ENCODE measurements at places on chromosomes 11 and 22.

DNA sequence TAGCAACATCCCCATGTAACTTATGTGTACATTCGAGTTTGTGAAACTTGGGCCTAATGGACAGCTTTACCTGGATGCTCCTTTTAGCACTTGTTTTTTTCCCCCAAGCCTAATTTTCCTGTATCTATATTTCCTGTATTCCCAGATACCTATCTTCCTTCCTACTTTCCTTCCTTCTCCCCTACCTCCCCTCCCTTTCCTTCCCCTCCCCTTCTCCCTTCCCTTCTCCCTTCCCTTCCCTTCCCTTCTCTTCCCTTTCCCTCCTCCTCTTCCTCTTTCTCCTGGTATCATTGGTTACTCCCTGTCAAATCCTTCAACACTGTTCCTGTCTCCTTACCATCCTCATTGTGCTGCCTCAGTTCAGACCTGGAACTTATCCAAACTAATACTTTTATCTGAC lies 111.8 kb downstream of the HIPK3 start:
- no peak for DNase-seq

DNA sequence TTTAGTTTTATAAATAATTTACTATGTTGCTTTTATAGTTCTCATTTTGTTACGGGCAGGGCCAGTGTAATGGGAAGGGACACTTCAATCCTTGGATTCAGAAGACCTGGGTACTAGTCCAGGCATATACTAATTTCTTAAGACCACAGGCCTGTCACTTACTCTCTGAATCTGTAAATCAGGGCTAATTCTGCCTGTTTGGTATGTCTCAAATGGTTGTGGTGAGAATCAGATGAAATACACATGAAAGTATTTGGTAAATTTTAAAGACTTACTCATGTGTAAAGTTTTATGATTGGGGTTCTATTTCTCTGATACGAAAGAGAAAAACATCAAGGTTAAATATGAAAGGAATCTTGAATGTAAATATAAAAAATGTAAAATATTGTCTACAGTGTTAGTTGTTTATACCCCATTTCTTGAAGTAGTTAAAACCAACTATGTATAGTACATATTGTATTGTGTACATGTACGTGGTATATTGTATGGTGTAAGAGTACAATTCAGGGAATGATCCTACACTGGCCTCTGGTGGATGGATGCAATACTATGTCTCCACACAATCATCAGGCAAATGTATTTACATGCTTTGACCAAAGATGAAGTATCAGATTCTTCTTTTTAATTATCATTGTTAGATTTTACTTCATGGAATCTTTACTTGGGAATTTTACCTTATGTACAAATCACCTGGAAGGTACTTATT lies 24.5 kb upstream of the RAG2 start:
- DNase-seq = no peak

DNA sequence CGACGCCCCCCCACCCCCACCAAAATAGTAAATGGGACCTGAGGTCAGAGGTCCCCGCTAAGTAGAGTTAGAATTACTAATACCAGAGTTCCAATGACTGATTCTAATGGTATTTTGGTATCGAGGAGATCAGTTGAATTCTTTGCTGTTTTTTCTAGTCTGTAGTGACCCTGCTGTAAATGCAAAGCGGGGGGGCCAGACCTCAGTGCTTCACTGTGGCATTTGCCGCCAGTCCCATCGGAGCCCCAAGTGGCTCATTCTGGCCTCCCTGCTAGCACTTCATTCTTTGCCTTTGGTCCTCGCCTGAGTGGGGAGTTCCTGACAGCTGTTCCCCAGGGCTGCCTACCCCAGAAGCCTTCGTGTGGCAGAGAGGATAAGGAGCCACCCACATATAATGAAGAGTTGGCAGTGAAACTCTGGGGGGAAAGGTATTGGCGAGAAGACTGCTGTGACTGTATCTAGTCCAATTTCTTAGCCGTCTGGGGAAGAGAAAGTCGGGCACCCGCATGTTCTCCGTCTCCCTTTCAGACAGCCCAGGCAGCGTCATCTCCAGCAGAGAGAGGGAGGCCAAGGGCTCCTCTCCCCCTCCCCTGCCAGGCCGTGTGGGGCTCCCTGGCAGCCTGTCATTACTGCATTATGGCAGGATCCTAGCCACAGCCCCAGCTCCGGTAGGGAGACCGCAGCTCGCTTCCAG lies 19.4 kb upstream of the CABP7 start:
- DNase-seq = no peak

DNA sequence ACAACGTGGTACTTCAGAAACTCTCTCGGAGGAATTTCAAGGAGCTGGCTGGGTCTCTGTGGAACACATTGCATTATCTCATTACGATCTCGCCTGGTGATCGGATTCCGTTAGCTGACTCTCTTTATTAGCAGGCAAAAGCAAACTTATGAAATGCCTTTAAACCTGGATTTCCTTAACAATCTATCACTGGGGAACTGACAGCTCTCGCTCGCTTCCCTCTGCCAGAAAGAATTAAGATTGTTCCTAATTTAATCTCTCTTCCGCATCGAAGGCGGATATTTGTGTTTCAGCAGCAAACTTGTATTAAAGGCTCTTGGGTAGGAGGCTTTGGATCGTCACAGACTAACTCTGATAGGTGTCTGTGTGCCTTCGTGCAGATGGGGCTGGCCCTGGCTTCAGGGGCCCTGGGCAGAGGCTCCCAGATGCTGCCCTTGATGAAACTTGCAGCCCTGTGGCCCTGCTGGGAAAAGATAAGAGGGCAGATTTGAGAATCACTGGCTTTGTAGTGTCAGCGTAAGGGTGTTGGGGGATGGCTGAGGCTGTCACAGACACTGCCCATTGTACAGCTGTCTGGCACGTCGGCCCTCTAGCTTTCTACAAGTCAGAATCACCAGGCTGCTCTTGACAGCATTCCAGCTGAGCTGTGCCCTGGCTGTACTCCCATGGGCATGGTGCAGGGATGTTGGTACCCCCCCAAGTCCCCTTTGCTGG lies 162.2 kb upstream of the NECTIN1 start:
- no peak for DNase-seq

- DNase-seq = no peak
Observed at GRCh38 chr22:24925586-24926427, 20.7 kb downstream of the LHFPL7 start.

- no peak for DNase-seq
Observed at GRCh38 chr22:24494528-24495364, at the start of gene UPB1. TSS of gene UPB1 (plus strand) at chr22:24495332. CDS start at chr22:24495404, 72 bp downstream.

DNA sequence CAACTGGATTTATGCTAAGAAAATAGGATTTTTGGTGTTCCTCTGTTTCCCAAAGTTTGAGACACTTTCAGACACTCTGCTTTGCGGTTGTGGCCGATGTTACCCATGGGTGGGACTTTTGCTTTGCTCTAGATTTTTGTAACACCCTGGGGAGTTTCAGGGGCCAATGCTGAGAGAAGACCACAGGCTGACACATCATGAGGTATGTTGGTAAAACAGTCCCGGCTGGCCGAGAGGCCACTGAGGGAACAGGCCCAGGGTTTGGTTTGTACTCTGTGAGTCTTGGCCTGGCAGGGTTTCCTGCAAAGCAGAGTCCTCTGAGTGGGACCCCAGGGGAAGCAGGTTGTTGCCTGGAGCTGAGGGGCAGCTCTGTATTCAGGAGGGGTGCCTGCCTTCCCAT lies 78.5 kb upstream of the PITPNB start:
- DNase-seq = no peak

- no peak for DNase-seq
Observed at GRCh38 chr11:86144846-86145245, 76.0 kb upstream of the PICALM start.

- no peak for DNase-seq
Observed at GRCh38 chr11:3877364-3878257, 22.1 kb downstream of the STIM1 start.

DNA sequence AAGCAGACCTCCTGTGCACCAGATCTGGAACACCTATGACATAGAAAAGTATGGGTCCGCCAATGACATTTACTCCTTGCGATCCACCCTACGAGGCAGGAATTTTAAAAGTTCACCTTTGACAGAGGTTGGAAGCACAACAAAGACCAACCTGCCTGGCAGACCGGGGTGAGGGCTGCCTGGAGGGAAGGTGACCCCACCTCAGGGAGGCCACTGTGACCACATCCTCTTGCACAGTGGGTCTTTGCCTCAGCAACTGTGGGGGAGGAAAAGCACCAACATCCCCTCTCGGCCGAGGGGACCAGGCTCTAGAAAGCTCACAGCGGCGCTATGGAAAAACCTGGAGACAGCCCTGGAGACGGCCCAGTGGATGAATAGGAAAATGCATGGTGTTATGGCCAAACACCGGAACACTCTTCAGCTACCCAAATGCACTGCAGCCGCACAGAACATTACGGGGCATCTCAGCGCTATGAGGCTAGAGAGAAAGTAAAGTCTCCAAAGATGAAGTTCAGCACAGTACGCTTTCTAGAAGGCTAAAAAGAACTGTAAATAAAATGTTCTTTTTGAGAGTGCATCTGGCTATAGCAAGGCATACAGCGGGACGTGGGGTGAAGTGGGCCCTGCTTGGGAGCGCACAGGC lies 1.8 kb upstream of the SHISAL1 start:
- no peak for DNase-seq

- no peak for DNase-seq
Observed at GRCh38 chr11:118155776-118156530, 3.3 kb upstream of the SCN4B start.

DNA sequence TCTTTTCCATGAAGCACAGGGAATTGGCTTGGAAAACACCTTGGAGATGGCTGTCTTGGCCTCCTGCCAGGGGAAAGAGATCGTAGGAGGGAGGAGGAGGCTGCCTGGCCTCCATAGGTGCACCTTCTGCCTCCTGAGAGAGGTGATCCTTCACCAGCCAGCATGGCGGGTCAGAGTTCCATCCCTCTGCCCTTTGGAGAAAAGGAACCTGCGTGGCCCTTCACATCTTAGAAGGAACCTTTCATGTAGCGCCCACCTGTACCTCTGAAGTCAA lies 58.2 kb upstream of the DRD2 start:
- DNase-seq = no peak

DNA sequence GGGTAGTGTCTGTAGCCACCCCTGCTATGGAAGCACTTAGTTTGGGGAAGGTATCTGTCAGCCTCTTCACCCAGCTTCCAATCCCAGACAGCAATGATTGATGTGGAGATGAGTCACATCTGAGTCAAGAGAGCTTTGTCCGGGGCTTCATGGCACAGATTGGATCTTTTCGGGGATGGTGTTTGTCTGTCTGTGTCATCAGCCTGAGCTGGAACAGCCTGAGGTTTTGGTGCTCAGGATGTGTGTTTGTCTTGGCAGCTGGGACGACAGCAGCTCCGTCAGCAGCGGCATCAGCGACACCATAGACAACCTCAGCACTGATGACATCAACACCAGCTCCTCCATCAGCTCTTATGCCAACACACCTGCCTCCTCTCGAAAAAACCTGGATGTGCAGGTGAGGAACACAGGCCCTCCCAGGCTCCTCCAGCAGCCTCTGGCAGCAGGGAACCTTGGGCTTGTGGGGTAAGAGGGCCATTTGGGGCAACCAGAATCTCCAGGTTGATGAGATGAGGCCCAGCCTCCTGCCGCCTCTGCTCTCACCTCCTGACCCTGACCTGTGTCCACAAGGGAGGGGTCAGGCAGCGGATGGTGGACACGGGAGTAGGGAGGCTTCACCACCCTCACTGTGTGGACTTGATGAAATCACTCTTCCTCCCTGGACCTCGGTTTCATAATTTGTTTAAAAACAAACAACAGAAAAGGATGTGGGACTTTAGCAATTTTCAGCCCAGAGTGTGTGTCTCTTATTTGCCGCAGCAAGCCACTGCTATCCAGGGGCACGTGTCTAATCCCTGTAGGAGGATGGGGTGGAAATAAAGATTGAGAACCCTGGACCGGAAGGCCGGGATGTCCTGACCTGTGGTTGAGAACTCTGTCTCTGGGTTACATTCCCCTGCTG lies 124.3 kb downstream of the DBX1 start:
- peak; percentile 99 for DNase-seq

- no peak for DNase-seq
Observed at GRCh38 chr11:66970807-66971442, 4.2 kb upstream of the C11orf86 start.

GRCh38 chr22:39469681-39470450 lies 13.1 kb downstream of the MGAT3 start:
- DNase-seq = no peak

DNA sequence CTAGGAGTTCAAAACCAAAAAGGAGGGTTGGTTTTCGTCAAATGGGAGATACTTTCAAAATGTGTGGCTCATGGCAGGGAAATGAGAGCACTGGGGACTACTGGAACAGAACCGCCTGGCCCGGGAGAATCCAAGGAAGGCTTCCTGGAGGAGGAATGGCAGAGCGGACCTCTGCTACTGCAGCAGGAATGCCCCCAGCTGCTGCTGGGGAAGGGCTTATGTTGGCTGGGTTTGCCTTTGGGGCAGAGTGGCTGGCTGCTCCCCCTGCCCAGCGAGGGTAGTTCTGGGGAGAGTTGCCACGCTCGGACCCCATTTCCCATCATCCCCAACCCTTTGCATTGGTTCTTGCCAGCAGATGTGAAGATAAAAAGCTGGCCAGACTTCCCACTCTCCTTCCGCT lies 10.6 kb upstream of the APOBEC3A start:
- no peak for DNase-seq

DNA sequence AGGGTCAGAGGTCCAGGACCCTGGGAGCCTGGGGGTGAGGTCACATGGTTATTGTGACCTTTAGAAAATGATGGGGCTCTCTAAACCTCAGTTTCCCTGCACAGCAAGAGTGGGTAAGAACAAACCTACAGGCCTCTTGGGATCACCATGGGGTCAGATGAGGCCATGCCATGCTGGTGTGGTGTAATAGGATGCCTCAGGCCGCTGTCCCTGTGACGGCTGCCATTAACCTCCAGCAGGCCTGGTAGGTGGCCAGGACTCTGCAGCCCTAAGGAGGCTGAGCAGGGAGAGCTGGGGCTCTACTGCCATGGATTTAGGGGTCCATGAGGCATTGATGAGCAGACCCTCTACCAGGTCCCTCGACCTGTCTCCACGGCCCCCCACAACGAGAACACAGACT lies 265.5 kb downstream of the CTTN start:
- no peak for DNase-seq

DNA sequence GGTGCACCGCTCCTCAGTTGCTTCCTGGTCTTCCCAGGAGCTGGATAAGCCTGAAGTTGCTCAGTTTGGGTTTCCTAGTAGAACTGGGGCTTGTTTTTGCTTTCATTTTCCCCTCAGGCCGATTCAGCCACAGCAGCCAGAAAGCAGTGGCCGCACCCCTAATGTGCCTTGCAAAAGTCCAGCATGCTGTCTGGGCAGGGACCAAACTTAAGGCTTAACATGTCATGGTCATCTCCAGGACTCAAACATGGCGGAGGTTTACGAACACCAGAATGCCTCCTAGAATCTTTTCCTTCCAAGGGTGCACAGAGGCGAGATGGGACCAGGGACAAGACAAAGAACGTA lies 2.5 kb downstream of the GNG3 start:
- DNase-seq = no peak

DNA sequence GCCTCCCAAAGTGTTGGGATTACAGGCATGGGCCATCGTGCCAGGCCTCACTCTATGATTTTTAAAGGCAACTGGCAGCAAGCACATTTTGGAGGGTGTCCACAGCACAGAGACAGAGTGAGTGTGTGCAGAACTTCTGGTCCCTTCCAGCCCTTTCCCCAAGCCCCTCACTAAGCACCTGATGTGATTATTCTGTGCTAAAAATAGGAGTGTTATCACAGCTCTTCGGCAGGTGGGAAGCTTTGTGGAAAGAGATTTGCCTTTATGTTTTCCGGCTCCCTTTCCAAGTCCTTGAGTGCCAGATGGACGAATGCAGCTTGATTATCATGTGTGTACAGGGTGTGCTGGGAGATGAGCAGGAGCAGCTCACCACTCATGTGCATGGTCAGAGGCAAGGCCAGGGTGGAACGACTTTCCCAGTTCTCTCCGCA lies 310.8 kb downstream of the DDX10 start:
- peak; percentile 88 for DNase-seq

GRCh38 chr22:49023879-49024774 lies 803.5 kb downstream of the BRD1 start:
- no peak for DNase-seq
